T-cell (primary cell): ENCODE measurements at places on chromosomes 6 and 20. TPM values are rescaled to one million over a fixed set of nuclear protein-coding genes. Genes with fewer than 3 reads are reported as not detected.
A peak's percentile ranks its signal among the peaks of the same experiment; 100 is the strongest.

The OPRL1 gene
- total RNA-seq = 1.2 TPM

The MLIP gene
- total RNA-seq = not detected

The VWA7 gene
- total RNA-seq = 8.0 TPM

The DAAM2 gene
- total RNA-seq = not detected

The NT5E gene
- 14.9 TPM for total RNA-seq

The FRMD1 gene
- not detected for total RNA-seq

- H3K27ac ChIP-seq = peak within 1 kb of the TSS; percentile 99
- peaks cover 42% of the 10 kb centered on the region for H3K4me1 ChIP-seq
- H3K27me3 ChIP-seq = no peaks in the 10 kb centered on the region
- peak within 1 kb of the TSS; percentile 99 for H3K4me3 ChIP-seq
Observed at GRCh38 chr6:24719125-24719971, at the start of gene C6orf62. TSS of gene C6orf62 (minus strand) at chr6:24719154. CDS start at chr6:24718668, 486 bp downstream.

DNA sequence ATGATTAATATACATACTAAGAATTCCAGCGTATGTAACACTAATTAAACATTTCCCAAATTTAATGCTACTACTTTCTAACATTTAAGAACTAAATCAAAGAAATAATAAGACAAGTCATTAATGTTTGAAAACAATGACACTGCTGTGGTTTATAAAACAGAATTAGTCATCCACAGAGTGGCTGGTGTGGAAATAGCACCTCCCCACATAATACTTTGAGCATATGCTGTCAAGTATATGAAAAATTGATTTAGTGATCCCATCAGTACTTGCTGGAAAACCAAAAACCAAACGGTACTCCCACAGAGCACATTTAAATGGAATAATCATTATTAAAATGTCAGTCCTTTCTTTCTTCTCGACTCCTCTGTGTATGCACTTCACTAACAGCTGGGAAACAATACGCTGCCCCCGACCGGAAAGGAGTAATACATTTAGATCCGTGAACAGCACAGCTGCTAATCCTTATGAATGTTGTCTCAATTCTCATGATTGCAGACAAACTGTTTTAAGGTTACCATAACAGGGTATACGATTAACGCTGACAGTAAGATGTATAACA is 78.4 kb downstream of the PREP start:
- H3K27ac ChIP-seq = no peak overlapping the region
- no peak overlapping the region for H3K4me3 ChIP-seq
- no peaks in the 10 kb centered on the region for H3K4me1 ChIP-seq
- H3K36me3 ChIP-seq = peaks cover 4% of the 10 kb centered on the region
- no peak for DNase-seq

GRCh38 chr20:64143018-64143801 is 21.0 kb upstream of the MYT1 start:
- H3K27me3 ChIP-seq = no peaks in the 10 kb centered on the region
- no peak overlapping the region for H3K27ac ChIP-seq
- no peak overlapping the region for H3K4me3 ChIP-seq
- DNase-seq = no peak

GRCh38 chr20:63877755-63878470 is 12.8 kb downstream of the TPD52L2 start:
- DNase-seq = no peak
- H3K4me1 ChIP-seq = no peaks in the 10 kb centered on the region
- no peak overlapping the region for H3K4me3 ChIP-seq

GRCh38 chr6:37555040-37555781 is 55.5 kb upstream of the CCDC167 start:
- no peaks in the 10 kb centered on the region for H3K36me3 ChIP-seq
- H3K27me3 ChIP-seq = no peaks in the 10 kb centered on the region
- H3K4me1 ChIP-seq = peaks cover 3% of the 10 kb centered on the region
- H3K4me3 ChIP-seq = no peak overlapping the region
- H3K27ac ChIP-seq = no peak overlapping the region

DNA sequence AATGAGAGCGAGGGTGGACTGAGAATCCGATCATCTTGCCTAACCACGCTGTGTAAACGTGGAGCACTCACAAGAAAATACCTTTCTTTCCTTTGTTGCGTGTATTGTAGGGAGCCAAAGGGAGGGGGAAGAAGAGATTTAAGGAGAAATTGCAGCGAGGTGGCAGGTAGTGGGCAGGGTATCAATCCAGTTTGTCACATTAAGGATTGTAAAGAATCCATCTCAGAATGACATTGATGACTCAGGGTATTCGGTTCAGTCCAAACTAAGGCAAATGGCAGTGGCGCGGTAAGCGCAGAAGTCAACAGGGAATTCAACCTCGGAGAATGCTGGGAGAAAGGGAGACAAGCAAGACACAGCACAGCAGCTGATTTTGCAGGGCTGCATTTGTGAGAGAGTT is 146.2 kb downstream of the ID4 start:
- H3K27me3 ChIP-seq = peaks cover 4% of the 10 kb centered on the region
- no peak overlapping the region for H3K27ac ChIP-seq
- H3K4me1 ChIP-seq = no peaks in the 10 kb centered on the region
- no peak overlapping the region for H3K4me3 ChIP-seq
- DNase-seq = no peak

DNA sequence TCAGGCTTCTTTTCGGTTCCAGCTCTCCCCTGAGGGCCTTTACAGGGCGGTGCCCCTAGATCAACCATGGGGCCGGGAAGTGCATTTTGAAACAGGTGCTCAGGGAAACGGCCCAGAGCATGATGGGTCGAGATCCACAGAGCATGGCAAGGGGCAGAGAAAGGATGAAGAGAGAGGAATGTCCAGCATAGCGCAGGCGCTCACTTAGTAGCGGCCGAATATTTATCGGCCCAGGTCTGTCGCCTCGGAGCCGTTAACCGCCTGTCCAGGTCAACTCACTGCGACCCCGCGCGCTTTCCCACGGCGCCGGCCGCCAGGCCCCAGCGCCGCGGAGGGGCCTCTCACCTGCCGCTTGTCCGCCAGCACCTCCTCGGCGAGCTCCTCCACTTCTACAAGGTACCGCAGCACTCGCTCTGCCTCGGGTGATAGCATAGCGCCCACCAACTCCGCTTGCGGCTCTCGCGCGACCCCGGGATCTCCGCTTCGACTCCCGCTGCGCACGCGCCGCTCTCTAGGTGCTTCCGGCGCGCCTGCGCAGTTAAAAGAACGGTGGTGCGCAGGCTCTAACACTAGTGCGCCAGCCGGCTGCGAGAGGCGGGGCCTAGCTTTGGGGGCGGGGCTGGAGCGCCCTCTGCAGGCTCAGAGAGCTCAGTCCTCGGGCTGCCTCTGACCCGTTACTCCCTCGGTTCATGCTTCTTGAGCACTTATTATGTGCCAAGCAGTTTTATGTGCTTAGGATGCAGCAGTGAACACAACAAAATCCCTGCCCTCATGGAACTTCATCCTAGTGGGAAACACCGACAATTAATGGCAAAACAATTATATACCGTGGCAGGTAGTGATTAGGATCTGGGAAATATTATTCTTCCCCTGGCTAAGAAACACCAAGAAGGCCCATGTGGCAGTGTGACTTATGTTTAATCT is at the start of gene PDRG1:
PDRG1 (minus strand) TSS at position 517 of the 924 bp plus-strand sequence; CDS start at position 432, 85 bp downstream.
- peaks cover 8% of the 10 kb centered on the region for H3K36me3 ChIP-seq
- H3K4me3 ChIP-seq = peak within 1 kb of the TSS; percentile 91
- peak within 1 kb of the TSS; percentile 51 for H3K27ac ChIP-seq
- peaks cover 4% of the 10 kb centered on the region for H3K4me1 ChIP-seq
- peaks cover 17% of the 10 kb centered on the region for H3K27me3 ChIP-seq

DNA sequence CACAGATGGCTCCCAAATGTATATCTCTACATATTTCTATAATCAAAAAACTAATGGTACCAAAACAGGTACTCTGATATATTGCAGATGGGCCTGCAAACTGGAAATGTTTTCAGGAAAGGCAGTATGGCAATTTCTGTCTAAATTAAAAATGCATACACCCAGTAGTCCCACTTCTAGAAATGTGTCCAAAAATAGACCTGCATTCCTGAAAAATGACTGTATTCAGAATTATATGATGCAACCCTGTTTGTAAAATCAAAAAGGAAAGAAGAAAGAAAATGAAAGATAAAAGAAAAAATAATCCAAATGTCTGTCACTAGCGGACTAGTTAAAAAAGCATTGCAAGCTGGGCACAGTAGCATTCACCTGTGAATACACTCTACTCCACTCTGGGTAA is 12.9 kb upstream of the MICB start:
- H3K36me3 ChIP-seq = no peaks in the 10 kb centered on the region
- no peak for DNase-seq
- no peak overlapping the region for H3K4me3 ChIP-seq
- no peaks in the 10 kb centered on the region for H3K27me3 ChIP-seq

DNA sequence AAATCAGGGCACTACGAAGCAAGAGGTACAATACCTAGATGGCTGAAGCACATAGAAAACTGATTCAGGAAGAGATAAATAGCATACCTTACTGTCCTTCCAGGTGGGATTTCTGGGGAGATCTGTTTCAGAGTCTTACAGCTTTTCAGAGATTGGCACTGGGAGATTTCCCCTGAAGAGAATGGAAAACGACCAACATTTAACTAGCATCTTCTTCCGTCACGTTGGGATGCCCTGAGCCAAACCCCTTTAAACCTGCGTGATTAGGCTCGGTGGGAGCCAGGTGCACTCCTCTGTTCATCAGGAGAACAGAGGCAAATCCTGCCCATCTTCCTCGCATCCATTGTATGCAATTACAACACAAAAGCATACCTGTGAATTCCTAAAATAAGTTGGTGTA is 614.5 kb downstream of the HDGFL1 start:
- no peaks in the 10 kb centered on the region for H3K36me3 ChIP-seq
- no peak for DNase-seq
- no peak overlapping the region for H3K4me3 ChIP-seq
- no peaks in the 10 kb centered on the region for H3K4me1 ChIP-seq
- H3K27me3 ChIP-seq = no peaks in the 10 kb centered on the region
- no peak overlapping the region for H3K27ac ChIP-seq

GRCh38 chr6:32883789-32884188 is 29.8 kb downstream of the PSMB9 start:
- no peaks in the 10 kb centered on the region for H3K4me1 ChIP-seq
- no peak overlapping the region for H3K27ac ChIP-seq
- H3K36me3 ChIP-seq = no peaks in the 10 kb centered on the region
- peaks cover 4% of the 10 kb centered on the region for H3K27me3 ChIP-seq
- no peak for DNase-seq

DNA sequence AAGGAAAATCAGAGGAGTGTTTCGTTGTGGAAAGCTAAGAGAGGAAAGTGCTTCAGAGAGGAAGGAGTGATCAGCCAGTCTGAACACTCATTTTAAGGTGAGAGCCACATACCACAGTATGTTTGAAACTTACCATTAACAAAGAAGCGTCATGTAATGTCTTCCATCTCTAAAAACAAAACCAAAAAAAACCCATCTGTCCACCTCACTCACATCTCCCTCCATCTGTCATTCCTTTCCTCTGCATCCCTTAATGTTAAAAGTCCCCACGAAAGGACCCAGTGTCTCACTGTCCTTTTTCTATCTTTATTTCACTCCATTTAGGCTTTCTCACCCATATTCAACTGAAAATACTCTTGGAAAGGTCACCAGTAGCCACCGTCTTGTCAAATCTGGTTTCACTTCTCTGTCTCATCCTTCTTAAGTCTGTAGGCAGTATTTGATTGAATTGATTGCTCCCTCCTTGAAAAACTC is 59.4 kb upstream of the GNRH2 start:
- no peaks in the 10 kb centered on the region for H3K4me1 ChIP-seq
- peak overlapping the region; percentile 26 for H3K27ac ChIP-seq
- H3K4me3 ChIP-seq = no peak overlapping the region
- DNase-seq = no peak

- no peak overlapping the region for H3K4me3 ChIP-seq
- H3K36me3 ChIP-seq = peaks cover 4% of the 10 kb centered on the region
- no peaks in the 10 kb centered on the region for H3K4me1 ChIP-seq
- no peaks in the 10 kb centered on the region for H3K27me3 ChIP-seq
- no peak for DNase-seq
Observed at GRCh38 chr6:52560462-52560861, 16.4 kb downstream of the TRAM2 start.

DNA sequence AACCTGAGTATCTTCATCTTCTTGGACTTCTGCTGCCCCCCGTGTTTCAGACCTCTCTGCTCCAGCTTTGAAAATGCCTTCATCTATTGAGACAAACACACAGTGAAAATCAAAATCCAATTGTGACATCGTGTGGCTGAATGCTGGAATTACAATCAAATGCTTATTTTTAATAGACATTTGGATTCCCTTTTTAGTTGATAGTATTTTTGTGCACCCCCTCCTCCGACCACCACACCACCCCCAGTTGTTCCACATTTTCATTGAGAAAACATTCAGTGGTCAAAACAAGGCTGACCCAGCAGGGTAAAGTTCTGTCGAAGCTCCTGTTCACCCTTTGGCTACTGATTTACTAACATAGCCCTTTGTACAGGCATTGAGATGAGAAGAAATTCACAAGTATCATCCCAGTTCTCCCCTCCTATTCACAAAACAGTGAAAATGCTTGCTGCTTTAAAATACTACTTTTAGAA is 79.0 kb downstream of the NRSN1 start:
- no peaks in the 10 kb centered on the region for H3K27me3 ChIP-seq
- no peak overlapping the region for H3K27ac ChIP-seq
- H3K4me3 ChIP-seq = no peak overlapping the region
- no peak for DNase-seq

GRCh38 chr6:166751051-166751595 is 124.1 kb upstream of the RPS6KA2 start:
- H3K4me3 ChIP-seq = no peak overlapping the region
- no peak for DNase-seq
- H3K27ac ChIP-seq = no peak overlapping the region
- H3K27me3 ChIP-seq = no peaks in the 10 kb centered on the region
- H3K4me1 ChIP-seq = peaks cover 13% of the 10 kb centered on the region

DNA sequence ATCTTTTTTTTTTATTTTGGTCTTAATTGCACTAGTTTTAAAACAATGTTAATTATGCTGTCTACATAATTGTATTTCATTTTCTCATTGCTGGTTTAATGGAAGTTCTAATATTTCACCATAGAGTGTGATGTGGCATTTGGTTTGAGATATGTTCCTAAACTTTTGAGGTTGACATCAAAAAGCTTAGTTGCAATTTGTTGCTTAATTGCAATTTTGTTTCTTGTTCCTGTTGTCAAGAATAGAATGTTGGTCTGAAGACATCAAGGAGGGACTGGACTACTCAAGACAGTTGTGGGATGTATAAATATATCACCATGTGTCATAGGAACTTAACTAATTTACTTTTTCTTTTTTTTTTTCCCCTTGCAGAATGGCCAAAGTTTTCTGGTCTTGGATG is 12.5 kb downstream of the HSF2 start:
- peaks cover 31% of the 10 kb centered on the region for H3K4me1 ChIP-seq
- peaks cover 7% of the 10 kb centered on the region for H3K36me3 ChIP-seq
- H3K27me3 ChIP-seq = no peaks in the 10 kb centered on the region
- no peak overlapping the region for H3K4me3 ChIP-seq
- no peak for DNase-seq
